Mammary microvascular endothelial cell (primary cell): ENCODE measurements at places on chromosomes 7 and 10. TPM values are rescaled to one million over a fixed set of nuclear protein-coding genes. Genes with fewer than 3 reads are reported as not detected.

CBX3 gene
- total RNA-seq, result 115 TPM in 2 replicates

MSMB gene
- not detected in 2 replicates for total RNA-seq

SH2D4B gene
- total RNA-seq, result not detected in 2 replicates

VGF gene
- total RNA-seq, result 0.07 and 0.20 TPM in 2 replicates

CALN1 gene
- not detected in 2 replicates for total RNA-seq

PLAC9 gene
- total RNA-seq, result 0.59 and 1.7 TPM in 2 replicates

FGL2 gene
- 0.25 TPM in 1 of 2 replicates, not detected in the other for total RNA-seq

MET gene
- total RNA-seq, result 36.4 and 37.9 TPM in 2 replicates

CHN2 gene
- 0.67 and 2.7 TPM in 2 replicates for total RNA-seq

GAD2 gene
- not detected in 2 replicates for total RNA-seq

AKR1C8 gene
- total RNA-seq, result not detected in 2 replicates

SLC26A5 gene
- total RNA-seq, result not detected in 2 replicates

NOD1 gene
- total RNA-seq, result 21.9 and 24.7 TPM in 2 replicates

INMT gene
- 0.27 and 0.64 TPM in 2 replicates for total RNA-seq

IL2RA gene
- total RNA-seq, result not detected in 2 replicates

NPY4R2 gene
- total RNA-seq, result not detected in 2 replicates

PKD2L1 gene
- not detected in 2 replicates for total RNA-seq

CDHR3 gene
- 0.30 and 1.5 TPM in 2 replicates for total RNA-seq

GPR22 gene
- total RNA-seq, result not detected in 2 replicates

FAM13C gene
- 0.20 and 0.73 TPM in 2 replicates for total RNA-seq

CLDN3 gene
- total RNA-seq, result 0.98 and 1.2 TPM in 2 replicates

CRPPA gene
- 1.4 TPM in 2 replicates for total RNA-seq

SVOPL gene
- total RNA-seq, result not detected in 2 replicates

TDRD1 gene
- total RNA-seq, result 0.07 TPM in 1 of 2 replicates, not detected in the other

LHFPL3 gene
- not detected in 2 replicates for total RNA-seq

BAG3 gene
- total RNA-seq, result 54.5 and 59.0 TPM in 2 replicates

DENND2A gene
- 0.07 and 0.15 TPM in 2 replicates for total RNA-seq

SLC26A3 gene
- not detected in 2 replicates for total RNA-seq

TRIM73 gene
- 0.05 TPM in 1 of 2 replicates, not detected in the other for total RNA-seq

PDZD8 gene
- total RNA-seq, result 9.5 and 10.9 TPM in 2 replicates

CD36 gene
- 6.5 and 9.4 TPM in 2 replicates for total RNA-seq

PON1 gene
- total RNA-seq, result not detected in 2 replicates

PAX4 gene
- total RNA-seq, result not detected in 2 replicates

EIF4EBP2 gene
- total RNA-seq, result 20.7 and 21.8 TPM in 2 replicates

RAPGEF5 gene
- total RNA-seq, result 44.0 and 56.5 TPM in 2 replicates

CHRM2 gene
- total RNA-seq, result under 0.01 TPM in 1 of 2 replicates, not detected in the other

PARG gene
- 13.7 and 17.5 TPM in 2 replicates for total RNA-seq

PKD1L1 gene
- total RNA-seq, result 1.8 TPM in 2 replicates

GJD4 gene
- total RNA-seq, result not detected in 2 replicates

PPP1R3C gene
- total RNA-seq, result 0.69 TPM in 1 of 2 replicates, not detected in the other

TUBAL3 gene
- 0.07 and 0.20 TPM in 2 replicates for total RNA-seq
